Activated CD4-positive, alpha-beta memory T cell treated with anti-CD3 and anti-CD28 coated beads, Interleukin-2, amount 10 ng/mL, durations not matched to agents 7 days and 5 days (primary cell): ENCODE measurements at places on chromosomes 1 and 21. TPM values are rescaled to one million over a fixed set of nuclear protein-coding genes. Genes with fewer than 3 reads are reported as not detected.

RIIAD1 gene
- not detected for total RNA-seq

- no peak for DNase-seq
Observed at GRCh38 chr1:190935925-190936324, 458.3 kb upstream of the BRINP3 start.

GRCh38 chr1:6303397-6304012 lies 42.6 kb upstream of the GPR153 start:
- DNase-seq = no peak

- DNase-seq = no peak
Observed at GRCh38 chr21:41442481-41443186, 16.6 kb downstream of the MX1 start.

DNA sequence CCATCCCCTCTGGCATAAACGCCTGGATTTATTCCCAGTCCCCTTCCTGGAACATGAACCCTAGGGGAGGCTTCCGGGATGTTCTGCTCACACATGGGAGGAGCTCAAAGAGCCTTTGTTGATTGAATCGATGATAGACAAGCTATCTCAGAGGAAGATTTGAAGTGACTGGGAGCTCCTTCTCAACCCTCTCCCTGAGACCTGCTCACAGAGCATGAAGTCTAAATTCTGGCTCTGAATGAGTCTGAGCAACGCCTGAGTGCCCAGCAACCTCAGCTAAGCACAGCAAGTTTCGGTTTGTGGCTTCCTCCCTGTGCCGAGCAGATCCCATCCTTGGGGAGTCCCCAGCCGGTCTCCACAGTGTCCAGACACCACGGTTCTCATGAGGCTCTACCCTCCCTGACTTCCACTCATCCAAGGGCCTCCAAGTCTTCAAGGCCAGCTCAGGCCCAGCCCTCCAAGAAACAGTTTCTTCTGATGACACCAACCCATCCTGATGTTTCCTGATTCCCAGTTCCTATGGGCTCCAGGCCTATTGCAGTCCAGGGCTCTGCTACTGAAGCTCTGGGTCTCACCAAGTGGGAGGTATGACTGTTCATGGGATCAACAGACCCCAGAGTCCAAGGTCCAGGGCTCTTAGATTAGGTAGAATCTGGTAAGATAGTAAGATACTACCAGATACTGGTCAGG lies 190.8 kb downstream of the DYRK1A start:
- no peak for DNase-seq
